Posterior cingulate gyrus (tissue), 11 donors: ENCODE measurements at places on chromosomes 2 and 18.
A peak's percentile ranks its signal among the peaks of the same experiment; 100 is the strongest.

DNA sequence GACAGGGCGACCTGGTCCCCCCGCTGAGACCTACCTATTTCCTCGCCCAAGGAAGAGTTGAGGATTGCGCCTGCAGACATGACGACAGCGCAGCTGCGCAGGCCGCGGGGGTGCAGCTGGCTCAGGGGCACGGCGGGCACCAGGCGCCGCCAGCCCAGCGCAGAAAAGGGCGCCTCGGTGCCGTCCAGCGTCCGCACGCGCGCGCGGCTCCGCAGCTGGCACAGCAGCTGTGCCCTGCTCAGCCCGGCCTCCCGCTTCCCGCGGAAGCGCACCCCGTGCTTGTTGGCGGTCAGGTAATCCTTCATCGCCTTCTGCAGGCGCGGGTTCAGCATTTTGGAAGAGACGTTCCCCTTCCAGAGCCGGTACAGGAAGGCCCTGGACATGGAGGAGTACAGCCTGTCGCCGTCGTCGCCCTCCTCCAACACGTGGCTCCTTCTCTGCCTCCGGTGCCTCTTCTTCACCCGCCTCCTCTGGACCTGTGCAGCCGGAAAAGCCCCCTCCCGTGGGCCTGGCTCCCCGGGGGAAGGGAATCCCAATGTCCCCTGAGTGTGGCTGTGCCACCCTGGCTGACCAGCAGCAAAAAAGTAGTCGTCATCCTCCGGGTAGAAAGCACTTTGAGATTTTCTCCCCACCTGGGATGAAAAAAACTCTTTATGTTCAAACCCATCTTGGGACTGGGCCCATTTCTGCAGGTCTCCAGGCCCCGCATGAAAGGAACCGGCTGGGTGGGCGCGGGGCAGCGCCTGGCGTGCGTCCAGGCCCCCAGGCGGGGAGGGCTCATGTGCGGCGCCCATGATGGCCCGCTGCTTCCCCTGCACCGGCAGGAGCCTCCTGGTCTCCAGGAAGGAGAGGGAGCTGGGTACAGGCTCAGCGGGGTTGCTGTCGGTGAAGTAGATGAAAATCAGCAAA, 42.7 kb downstream of the ST6GAL2 start:
- DNase-seq: no peak

GRCh38 chr2:158251356-158251755, 149.7 kb downstream of the UPP2 start:
- DNase-seq: no peak

DNA sequence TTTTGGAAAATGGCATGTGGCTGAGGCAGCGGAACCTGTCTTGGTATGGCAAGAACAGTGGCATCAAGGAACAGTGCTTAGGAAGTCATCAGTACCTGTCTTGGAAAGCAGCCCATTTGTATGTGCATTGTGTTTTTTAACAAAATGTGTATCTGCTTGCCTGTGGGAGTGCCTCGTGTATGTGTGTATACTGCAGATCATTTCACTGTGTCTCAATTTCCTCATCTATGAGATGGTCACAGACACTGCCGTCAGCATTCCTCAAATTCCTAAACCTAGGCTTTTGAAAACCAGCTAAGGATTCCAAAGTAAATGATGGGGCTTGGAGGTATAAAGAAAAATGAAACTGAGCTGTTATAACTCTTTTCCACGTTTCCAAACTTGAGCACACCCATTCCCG, 441.3 kb downstream of the RND3 start:
- no peak for DNase-seq

DNA sequence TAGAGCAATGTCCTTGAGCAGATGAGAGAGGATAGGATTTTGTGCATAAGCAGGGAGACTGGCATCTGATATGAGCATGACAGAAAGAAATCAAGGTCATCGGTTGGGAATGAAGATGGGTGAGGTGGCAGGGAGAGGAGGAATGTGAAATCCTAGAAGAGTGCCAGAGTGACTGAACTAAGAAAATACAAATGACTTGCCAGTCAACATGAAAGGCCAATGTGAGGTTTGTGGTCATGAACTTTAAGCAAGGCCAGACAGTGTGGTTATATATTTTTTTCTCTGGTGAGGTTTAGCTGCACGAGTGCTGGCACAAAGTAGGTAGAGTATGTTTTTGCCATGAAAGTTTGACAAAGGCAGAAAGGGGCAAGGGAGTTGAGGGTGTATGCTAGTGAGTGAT, 21.2 kb downstream of the QPCT start:
- DNase-seq: no peak

GRCh38 chr2:10846110-10846861, 33.7 kb upstream of the PDIA6 start:
- DNase-seq: no peak

GRCh38 chr2:218217360-218218267, 625 bp downstream of the ARPC2 start:
- peak; percentile 26 for DNase-seq

DNA sequence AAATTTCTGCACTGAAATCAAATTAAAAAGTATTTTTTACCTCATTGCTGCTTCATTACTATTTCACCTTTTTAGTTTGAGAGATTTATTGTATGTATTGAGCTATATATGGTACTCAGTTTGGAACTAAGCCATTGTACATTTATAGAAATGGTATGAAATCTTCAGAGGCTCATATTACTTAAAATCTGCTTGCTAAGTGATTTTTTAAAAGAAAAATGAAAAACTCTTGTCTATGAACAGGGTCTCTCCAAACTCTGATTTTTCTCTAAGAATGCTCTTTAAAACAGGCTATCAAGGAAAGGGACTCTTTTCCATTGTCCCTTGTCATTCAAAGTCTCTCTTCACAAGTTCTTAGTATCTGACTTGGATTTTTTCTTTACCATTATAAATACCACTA, 31.8 kb downstream of the C1D start:
- no peak for DNase-seq

DNA sequence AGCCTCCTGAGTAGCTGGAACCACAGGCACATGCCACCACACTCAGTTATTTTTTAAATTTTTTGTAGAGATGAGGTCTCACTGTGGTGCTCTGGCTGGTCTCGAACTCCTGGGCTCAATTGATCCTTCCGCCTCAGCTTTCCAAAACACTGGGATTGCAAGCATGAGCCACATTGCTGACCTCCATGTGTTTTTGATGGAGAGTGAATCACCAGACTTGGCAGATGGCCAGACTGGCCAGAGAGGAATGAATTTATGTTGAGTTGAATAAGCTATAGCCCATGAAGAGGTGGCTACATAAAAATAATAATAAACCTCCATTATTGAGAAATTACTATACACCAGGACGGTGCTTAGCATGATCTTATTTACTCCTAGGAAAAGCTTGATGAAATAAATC, 91.5 kb downstream of the MREG start:
- DNase-seq: no peak

DNA sequence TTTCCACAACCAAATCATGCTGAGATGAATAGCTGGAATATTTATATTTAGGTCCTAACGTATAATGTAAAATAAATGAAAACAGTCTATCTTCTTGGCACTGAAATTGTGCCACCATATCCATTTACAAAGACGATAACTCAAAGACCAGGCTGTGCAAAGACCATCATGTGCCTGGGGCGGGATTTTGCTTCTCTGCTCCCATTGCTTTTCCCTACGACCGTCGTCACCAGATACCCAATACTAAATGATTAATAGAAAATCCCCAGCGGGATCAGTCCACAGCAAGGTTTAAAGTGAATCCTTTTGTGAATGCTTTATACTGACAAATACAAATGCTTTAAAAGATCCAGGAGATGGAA, 194.3 kb upstream of the ARL4C start:
- no peak for DNase-seq

DNA sequence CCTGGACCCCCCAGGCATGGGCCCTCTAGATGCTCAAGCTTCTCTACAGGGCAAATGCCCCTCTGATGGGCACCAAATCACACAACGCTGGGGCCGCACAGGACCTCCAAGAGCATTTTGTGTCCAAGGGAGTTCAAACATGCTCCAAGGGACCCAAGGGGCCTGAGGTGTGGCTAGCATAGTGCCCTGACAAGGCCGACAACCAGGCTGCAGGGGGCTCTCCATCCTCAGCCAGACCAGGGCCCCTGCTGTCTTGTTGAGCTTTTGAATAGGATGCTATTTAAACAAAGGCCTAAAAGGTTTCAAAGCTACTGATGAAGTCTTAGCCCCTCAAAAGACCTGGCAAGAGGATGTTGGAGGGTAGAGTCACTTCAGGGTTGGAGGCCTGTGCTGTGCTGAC, 33.1 kb downstream of the EN1 start:
- no peak for DNase-seq

- DNase-seq: no peak
Measured at GRCh38 chr2:190119923-190120590, 57.5 kb upstream of the MSTN start.

- no peak for DNase-seq
Measured at GRCh38 chr2:127893494-127893893, 7.7 kb upstream of the AMMECR1L start.

- DNase-seq: peak; percentile 28
Measured at GRCh38 chr2:176101216-176101830, 1.7 kb downstream of the HOXD12 start.

GRCh38 chr18:75799449-75800330, 372.2 kb upstream of the SMIM21 start:
- no peak for DNase-seq

DNA sequence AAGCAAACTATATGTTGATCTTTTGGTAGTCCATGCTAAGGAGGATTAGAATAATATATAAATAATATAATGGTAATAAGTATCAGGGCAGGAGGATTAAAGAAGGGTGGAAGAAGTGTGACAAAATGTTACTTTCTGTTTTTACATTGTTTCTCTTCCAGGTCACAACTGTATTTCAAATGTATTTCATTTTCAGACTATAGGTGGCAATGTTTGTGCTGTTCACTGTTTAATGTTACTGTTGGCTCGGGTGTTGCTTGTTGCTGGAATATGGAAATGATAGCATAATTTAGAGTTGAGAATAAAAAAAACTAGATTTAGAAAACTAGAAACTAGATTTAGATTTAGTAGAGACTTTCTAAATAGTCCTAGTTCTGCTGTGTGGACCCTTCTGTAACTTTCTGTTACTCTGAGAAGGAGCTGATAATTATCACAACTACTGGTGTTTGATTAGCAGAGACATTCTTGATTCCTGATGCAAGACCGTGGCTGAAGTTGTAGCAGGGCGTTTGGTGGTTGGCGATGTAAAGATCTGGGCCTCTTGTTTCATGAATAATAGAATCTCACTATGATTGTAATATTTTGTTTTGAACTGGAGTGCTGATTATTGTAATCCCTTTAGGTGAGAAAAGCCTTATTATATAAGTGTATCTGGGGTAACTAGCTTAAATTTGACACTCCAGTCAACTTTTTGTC, 7.9 kb downstream of the NEDD4L start:
- no peak for DNase-seq

- DNase-seq: no peak
Measured at GRCh38 chr2:33018271-33018670, 71.5 kb downstream of the LTBP1 start.

DNA sequence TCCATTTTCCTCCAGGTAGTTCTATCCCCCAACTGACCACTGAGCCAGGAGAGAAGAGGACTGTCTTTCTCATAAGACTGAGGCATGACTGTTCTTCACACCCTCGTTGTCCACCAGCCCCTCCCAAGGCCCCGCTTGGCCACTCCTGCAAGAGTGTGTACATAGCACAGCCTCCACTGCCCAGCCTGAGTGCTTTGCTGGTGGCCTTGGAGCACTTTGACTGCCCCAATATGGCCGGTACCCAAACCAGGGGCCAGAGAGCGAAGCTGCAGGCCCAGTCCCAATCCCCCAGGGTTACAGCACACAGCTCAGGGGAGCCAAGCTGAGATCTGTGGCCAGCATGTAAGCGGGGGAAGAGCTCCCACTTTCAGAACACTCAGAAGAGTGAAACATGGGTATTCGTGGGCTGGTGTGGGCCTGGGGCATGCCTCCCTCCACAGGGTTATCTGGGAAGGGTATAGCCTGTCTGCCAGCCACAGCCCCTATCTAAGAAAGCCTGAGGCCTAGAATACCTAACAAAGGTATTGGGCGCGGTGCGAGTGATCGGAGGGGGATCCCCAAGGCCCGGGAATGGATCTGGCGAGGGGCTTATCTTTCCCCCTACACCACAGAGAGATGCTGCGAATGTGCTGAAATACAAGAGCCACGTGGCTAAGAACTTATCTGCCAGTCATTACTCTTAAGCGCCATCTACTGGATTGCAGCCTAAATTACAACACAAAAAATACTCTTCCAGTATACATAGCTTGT, 163.8 kb downstream of the WDPCP start:
- DNase-seq: no peak

DNA sequence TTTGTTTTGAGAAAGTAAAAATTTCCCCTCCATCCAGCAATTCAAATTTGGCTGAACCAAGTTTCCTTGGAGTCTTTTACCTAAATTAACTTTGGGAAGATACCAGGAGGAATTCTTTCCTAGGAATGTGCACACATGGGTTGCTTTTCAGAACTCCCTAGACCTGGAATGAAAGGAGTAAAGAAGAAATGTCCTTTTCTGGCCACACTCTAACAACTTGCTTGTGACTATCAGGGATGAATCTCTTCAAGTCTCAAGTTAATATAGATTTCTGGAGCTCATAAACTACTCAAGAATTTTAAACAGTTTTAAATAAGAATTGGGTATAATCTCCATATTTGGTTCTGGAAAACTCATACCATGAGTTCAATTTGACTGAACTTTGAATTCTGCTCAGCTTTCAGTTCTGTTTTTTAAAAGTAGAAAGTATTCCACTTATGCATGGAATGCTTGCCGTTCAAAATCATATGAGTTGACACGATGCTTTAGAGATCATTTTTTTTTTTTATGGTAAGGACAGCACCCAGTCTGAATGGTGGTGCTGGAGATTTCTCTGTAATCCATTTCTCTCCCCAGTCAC, 7.7 kb downstream of the RASGRP3 start:
- DNase-seq: no peak

DNA sequence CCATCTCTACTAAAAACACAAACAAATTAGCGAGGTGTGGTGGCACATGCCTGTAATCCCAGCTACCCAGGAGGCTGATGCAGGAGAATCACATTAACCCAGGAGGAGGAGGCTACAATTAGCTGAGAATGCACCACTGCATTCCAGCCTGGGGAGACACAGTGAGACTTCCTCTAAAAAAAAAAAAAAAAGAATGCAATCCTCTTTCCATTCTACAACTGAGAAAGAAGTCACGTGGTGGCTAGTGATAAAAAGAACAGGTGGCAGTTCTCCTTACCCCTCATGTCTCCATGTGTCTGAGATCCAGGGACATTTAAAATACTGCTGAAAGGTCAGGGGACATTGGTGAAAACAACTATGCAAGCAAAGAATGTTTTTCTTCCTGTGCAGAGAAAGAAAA, 24.4 kb upstream of the GPR39 start:
- no peak for DNase-seq

- no peak for DNase-seq
Measured at GRCh38 chr18:59172664-59173249, 33.1 kb downstream of the SEC11C start.

- no peak for DNase-seq
Measured at GRCh38 chr18:73119574-73119973, 251.8 kb upstream of the NETO1 start.
